ENCODE measurements at places on chromosomes 1 and 21.

- DNase-seq = no peak
Measured at GRCh38 chr1:24108334-24109165, 3.4 kb downstream of the MYOM3 start.

DNA sequence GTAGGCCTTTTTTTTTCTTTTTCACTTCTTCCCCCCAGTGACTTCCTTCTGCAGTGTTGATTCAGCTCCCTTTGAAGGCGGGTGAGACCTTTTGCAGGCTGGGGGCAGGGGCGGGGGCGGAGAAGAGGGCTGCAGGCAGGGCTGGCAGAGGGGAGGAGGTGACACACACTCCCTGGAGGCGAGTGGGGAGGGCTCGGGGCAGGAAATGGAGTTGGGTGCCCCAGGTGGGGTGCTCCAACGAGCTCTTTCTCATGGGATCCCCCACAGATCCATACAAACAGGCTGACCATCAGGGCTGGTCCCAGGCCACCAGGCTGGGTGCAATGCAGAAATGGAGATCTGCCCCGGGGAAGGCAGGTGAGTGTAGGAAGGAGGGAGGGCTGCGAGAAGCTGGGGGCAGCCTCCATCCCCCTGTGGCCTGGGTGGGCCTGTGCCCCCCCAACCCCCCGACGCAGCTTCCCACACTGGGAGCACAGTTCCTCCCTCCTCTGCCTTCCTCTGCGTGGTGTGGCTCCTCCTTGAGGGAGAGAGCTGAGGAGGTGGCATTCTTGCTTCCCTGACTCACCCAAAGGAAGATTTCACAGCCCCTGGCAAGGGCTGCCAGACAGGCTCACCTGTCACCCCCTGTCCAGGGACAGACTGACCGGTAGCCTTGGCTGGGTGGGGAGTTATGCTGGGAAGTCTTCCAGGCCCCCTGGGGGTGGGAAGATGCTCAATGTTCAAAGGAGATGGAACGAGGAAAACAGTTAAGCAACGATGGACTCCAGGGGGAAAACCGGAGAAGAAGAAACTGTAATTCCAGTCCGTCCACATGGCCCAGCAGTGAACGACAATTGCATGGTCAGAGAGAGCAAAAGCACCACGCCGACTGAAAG is 7.1 kb upstream of the ITGB2 start:
- DNase-seq = peak; percentile 33

GRCh38 chr21:33115631-33116510 is 45.9 kb downstream of the OLIG1 start:
- peak; percentile 75 for DNase-seq

DNA sequence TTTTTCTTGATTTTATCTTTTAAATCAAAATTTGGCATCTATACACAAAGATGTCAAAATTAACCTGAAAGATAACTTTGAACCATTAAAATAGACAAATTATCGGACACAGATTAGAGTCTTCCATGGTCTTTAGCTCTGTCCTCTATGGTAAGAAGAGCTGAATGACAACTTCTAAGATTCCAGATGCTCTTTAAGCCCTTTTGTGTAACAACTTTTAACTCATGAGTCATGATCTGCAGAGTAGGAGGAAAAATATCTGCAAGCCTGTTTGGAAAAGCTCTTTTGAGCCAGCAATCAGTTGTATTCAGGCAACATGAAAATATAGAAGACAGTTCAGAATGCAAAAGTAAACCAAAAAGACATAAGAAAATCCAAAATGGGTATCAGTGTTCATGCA is 37.8 kb downstream of the TTC13 start:
- DNase-seq = no peak

DNA sequence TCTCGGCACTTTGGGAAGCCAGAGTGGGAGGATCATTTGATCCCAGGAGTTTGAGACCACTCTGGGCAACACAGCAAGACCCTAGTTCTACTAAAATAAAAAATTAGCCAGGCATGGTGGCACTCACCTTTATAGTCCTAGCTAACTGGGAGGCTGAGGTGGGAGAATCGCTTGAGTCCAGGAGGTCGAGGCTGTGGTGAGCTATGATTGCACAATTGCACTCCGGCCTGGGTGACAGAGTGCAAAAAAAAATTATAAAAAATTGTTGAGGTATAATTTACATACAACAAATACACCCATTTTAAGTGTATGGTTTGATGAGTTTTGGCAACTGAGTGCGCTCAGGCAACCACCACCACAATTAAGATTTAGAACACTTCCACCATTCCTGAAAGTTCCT is 108.5 kb upstream of the GADD45A start:
- DNase-seq = no peak

DNA sequence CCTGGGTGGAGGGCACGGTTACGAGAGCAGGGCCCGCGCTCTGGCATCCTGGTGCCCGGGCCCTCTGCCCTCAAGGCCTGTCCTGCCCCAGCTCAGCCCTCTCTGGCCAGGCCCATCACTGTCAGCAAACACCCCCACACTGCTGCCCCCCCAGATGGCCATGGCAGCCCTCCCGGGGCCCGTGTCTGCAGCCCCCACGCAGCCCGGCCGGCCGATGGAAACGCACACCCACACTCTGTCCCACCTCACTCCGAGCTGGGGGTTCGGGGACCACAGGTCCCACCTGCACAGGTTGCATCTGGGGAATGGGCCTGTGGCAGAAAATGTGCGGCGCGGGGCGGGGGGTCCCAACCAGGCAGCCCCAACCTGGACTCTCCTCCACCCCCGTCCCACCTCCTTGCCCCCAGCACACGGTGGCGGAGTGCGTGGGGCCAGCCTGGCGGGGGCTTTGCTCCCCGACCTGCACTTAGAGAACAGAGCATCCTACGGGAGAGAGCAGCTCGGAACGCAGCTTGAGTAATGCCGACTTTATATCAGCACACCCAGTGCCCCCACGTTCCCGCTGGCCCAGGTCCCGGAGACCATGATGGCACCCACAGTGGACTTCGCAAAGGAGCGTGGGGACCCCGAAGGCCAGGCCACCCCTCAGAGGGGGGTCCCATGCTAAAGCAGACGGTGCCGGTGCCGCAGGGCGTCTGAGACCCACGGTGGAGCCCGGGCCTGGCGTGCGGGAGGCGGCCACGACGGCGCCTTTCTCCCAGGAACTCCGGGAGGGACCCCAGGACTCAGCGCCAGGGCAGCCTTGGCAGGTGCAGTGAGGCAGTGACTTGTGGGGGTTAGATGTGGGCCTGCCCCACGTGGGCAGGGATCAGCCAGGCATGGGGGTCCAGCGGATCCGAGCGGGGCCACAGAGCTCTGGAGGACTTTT is 7.5 kb upstream of the RNF223 start:
- no peak for DNase-seq

- no peak for DNase-seq
Measured at GRCh38 chr1:169316556-169316955, 51.0 kb downstream of the NME7 start.

DNA sequence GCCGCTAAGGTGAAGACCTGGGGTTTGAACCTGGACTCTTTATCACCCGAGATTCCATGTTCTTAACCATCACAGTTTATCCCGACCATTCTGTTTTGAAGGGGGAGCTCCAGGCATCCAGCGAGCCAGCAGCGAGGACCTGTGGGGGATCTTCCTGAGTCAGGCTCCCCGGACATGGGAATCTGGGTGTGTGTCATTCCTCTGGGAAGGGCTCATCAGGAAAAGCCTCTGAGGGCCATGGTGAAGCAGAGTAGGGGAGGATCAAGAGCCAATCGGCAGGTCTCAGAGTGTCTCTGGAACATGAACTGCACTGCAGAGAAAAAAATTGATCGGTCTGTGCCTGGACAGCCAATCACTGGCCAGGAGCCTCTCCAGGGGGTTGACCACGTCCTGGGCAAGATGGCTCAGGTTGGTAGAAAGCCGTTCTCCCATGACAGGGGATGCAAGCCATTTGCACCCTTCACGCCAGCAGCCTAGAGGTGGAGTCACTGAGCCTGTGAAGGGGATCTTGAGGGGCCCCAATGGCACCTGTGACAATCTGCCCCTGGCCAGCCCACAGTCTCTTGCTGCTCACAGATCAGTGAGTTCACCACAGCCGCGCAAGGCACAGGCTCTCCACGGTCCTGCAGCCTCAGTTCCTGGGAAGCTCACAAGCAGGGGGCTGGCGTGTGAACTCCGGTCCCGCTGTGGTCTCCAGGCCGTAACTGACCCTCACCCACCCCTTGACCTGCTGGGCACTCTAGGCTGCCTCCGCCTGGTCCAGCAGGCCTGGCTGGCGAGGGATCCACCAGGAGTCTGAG is 20.4 kb upstream of the ACTRT2 start:
- no peak for DNase-seq

DNA sequence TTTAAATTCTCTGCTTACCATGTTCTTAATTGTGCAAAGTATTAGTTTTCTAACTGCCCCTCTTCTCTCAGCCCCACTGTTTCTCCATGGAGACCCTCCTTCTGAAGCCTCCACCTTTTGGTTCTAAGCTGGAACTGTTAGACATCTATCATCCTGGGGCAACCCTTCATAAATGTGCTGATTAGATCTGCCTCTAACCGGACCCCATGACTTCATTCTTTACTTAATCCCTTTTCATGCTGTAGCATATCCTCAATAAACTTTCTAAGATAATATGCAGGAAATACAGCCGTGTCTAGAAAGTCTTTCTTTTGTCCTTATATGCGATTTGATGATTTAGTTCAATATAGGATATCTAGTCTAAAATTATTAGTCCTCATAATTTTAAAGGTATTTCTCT is 1020.1 kb downstream of the ADGRL2 start:
- DNase-seq = no peak

- no peak for DNase-seq
Measured at GRCh38 chr1:27099135-27099586, 55.8 kb downstream of the SLC9A1 start.

DNA sequence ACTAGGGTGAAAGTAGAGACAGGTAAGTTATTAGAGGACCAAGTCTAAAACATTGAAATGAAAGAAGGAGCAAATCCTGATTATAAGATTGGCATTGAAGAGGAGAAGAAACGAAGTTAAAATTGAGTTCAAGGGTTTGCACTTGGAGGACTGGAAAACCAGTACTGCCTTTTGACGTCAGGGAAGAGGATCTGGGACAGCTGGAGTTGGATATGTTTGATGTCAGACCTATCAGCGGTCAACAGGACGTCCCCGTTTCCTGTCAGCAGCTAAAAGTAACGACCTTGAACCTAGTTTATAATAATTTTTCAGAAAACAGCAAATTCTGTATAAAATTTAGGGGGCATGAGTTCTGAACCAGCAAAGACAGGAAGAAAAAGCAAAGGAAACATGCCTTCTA is 1.2 kb upstream of the NID1 start:
- DNase-seq = no peak

GRCh38 chr1:4149831-4150230 is 249.8 kb upstream of the C1orf174 start:
- no peak for DNase-seq

DNA sequence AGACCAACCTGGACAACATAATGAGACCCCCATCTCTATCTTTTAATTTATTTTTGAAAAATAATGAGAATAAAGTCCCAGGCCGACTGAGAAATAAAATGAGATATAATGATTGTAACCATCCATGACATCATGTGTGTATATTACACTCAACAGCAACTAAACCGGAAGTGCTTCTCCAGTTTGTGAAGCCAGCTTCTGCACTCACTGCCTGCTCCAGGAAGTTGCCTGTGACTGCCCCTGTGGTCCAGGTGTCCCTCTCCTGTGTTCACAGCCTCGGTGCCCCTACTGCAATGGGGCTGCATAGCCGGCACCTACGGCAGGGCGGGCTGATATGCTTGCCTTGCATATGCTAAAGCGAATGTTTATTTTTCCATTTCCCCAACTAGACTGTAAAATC is 68.3 kb downstream of the SSBP3 start:
- no peak for DNase-seq

- no peak for DNase-seq
Measured at GRCh38 chr1:8536515-8536914, 218.6 kb downstream of the SLC45A1 start.

DNA sequence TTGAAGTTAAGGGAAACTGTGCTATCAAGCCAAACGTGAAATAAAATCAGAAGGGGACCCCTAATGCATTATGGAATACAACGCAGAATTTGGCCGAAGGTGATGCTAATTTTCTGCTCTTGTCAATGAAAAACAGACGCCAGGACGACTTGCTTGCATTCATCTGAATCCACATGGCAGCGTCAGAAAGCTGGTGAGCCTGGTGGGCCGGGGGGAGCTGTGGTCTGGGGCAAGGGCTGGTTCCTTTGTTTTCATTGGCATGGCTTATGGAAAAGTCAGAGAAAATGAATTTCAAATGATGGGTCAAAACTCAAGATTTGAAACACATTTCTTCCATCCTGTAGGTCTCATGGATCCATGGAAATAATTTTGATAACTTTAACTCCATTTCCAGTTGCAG is 86.4 kb upstream of the RUNX1 start:
- no peak for DNase-seq

DNA sequence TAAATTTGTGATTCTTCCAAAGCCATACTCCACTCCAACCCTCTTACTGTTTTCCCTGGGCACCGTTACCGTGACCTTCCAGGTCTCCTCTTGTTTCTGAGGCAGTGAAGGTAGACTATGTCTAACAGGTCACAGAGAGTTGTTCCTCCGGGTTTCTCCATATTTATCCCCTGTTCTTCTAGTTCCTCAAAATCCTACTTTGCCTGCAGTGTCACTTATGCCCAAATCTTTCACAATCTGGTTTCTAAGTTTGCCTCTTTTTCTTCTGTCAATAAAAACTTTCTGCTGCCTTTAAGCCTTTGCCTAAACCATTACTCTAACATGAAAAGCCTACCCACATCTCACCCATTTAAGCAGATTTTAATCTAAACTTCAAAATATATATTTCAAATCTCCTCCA is 87.7 kb downstream of the C4BPA start:
- DNase-seq = no peak

GRCh38 chr1:155061381-155062150 is 2.0 kb upstream of the EFNA4 start:
- DNase-seq = peak; percentile 34

DNA sequence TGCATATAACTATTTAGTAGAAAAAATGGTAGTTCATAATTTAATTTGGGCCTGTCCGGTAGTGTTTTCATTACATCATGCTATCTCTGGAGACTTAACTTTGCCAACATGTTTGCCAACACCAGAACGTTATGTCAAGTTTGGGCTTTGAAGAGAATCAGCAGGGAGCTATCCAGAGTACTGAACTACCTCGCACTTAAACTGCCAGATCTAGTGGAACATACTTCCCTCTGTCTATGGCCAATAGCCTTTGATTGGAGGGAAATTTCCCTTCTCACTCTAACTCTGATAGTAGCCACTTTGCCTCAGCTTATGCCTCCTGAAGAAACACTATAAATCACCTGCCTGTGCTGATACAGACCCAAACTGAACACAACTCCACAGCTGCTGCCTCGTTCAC is 10.0 kb downstream of the LRRC53 start:
- DNase-seq = no peak

DNA sequence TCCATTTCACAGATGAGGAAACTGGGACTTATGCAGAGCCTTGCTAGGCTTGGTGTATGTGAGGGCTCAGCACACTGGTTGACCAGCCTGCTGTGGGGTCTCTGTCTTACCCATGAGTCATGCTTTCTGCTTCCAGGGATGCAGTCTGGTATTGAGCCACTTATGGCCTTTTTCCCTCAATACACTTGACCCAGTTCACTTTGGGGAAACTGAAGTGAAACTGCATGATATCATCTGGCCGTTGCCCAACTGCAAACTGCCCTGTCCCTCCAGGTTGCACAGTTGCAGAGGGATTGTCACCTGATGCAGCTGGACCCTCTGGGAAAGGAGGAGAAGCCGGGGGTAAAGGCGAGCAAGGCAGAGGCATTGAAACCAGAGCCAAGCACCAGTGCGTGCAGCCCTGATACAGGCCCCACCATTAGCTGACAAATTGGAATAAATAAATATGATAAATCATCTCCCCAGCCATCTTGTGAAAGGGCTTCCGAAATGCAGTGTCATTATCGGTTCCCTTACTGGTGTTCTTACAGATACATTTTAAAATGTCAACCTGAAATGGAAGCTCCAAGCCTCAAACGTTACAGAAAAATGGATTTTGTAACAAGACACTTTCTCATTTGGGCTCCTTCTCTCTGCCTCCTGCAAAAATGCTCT is 39.3 kb upstream of the DUSP10 start:
- no peak for DNase-seq

Measured in C1 segment of cervical spinal cord (tissue), 14 donors.